ENCODE measurements at places on chromosomes 16 and 17.

DNA sequence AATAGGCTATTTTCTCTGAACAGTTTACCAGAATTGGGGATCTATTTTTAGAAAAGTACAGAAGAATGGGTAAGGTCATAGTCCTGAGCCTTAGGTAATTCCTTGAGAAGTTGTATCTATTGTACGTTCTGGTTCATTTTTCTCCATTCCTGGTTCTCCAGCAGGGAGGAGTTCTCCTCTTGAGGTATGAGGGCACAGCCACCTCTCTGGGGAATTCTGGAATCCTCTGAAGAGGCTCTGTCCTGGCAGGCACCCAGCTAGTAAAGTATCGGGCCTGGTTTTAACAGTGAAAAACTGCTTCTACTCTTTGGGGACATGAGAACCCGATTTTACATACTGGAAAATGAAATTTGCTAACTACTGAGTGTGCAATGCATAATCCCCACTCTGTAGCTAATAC is 19.6 kb upstream of the PMFBP1 start:
- DNase-seq: peak; percentile 17

DNA sequence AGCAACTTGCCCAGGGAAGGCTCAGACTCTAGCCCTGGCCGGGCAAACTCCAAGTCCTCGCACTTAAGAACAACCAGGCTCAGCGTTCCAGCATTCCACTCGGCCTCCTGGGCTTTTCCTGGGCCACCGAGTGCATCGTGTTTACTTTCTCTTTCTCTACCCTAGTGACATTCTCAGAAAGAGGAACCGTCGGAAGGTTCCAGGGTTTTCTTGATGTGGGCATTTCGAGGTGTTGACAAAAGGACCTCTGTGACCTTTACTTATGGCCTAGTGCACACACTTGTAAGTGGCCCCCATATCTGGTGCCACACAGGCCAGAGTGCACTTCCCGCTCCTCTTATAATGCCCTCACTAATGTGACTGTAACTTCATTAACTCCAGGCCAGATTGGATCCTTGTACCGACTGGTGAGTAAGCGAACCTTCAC is 3.1 kb upstream of the BANP start:
- no peak for DNase-seq

- DNase-seq: peak; percentile 58
Observed at GRCh38 chr17:61337290-61337689, 62.4 kb upstream of the TBX2 start.

GRCh38 chr16:56779906-56780305 is 50.0 kb downstream of the NUP93 start:
- DNase-seq: no peak

DNA sequence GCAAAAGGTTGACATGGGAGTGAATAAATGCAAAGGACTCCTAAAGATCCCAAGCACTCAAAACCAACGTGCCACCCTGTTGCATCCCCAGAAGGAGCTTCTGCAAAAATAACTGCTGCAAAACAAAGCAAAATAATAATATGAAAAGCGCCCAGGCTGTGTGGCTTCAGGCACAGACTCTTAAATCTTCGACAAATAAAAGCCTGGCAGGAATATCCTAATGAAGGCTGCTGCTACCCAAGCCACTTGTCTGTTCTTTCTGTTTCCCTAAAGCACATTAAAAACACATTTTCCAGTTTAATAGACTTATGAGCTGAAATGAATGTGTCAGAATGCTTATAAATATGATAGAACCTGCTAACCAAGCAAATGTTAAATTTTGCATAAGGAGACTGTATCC is 154.0 kb downstream of the SLC39A11 start:
- DNase-seq: no peak

GRCh38 chr17:39730095-39730921 is at the start of gene MIEN1:
Gene MIEN1, minus strand, starts transcription at chr17:39730532. Its CDS starts 37 bp downstream, at chr17:39730495.
- peak; percentile 67 for DNase-seq

DNA sequence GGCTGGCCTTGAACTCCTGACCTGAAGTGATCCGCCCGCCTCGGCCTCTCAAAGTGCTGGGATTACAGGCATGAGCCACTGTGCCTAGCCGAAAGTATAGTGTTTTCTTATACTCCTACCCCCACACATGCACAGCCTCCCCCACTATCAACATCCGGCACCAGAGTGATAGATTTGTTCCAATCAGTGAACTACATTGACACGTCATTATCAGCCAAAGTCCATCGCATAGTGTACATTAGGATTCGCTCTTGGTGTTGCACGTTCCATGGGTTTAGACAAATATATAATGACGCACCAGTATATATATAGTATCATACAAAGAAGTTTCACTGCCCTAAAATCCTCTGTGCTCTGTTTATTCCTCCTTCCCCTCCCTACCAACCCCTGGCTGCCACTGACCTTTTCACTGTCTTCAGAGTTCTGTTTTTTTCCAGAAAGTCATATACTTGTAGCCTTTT is 11.9 kb upstream of the TM4SF5 start:
- DNase-seq: no peak

DNA sequence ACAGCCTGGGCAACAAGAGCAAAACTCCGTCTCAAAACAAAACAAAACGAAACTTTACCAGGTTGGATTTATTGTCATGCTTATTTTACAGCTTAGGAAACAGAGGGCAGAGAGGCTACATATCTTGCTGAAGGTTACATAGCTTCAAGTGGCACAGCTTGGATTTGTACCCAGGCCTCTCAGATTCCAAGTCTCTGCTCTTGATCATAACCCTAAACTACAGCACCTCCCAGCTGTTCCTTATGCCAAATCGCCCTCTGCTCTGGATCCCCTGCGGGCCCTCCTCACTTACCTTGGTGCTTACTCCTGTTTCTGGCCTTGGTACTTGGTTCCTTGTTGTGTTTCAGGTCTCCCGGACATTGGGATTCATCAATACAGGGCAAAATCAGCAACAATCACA is 11.7 kb upstream of the CUEDC1 start:
- DNase-seq: no peak

GRCh38 chr16:55701442-55702319 is 45.9 kb downstream of the SLC6A2 start:
- peak; percentile 35 for DNase-seq

DNA sequence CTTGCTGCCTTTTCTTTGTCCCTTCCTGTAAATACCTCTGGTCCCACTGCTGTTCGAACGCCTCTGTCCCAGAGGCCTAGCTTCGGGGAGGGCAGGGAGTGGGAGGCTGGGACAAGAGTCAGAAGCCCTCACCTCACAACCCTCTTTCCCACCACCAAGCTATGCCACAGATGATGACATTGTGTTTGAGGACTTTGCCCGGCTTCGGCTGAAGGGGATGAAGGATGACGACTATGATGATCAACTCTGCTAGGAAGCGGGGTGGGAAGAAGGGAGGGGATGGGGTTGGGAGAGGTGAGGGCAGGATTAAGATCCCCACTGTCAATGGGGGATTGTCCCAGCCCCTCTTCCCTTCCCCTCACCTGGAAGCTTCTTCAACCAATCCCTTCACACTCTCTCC is 10.4 kb downstream of the ARRB2 start:
- no peak for DNase-seq

DNA sequence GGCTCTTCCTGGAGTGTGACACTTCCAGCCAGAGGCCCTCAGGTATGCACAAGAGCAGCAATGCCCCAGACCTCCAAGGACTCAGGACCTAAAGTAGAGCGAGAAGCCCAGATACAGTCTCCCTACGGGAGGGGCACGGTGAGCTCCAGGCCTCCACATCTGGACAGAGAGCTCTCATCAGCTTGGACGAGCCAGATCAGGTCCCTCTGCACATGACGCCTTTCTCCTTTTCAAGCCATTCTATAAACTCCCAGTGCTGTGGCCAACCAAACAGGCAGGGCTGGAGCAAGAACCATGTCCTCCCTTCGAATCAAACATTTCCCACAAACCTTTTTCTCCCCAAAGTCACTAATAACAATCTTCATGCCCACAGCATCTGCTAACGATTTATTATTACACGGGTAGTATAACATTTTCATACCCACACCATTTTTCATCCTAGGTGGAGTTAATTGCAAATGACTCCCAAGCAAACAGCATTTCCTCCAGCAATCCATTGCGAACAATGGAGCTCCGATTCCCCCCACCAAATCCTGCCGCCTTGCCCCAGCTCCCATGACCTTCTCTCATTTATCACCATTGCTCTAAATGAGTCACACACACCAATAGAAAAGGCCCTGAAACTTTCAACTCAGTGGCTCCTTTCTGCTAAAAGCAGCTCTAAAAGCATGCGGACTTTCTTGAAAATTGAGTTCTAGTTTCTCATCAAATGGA is 24.2 kb upstream of the NLRP1 start:
- DNase-seq: no peak

- no peak for DNase-seq
Observed at GRCh38 chr16:10938796-10939648, 3.2 kb downstream of the DEXI start.

- peak; percentile 40 for DNase-seq
Observed at GRCh38 chr17:71349908-71350600, 770.8 kb upstream of the SOX9 start.

- DNase-seq: peak; percentile 87
Observed at GRCh38 chr17:75633486-75634375, 497 bp downstream of the SMIM5 start.

DNA sequence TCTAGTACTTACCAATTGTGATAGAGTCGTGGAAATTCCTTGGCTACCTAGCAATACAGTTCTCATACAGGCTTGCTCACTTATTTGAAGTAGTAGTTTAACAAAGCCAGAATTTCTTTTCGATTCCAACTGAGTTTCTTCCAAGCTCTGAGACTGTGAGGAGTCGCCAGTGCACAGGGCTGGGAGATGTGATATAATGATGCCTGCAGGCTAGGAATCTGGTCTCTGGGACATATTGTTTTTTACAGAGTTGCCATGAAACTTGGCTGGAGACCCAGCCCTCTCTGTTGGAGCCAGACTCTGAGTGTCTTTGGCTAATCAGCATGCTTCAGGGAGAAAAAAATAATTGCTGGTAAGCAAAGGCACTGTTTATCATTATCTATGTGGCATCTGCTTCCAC is 698.8 kb upstream of the GOT2 start:
- no peak for DNase-seq

DNA sequence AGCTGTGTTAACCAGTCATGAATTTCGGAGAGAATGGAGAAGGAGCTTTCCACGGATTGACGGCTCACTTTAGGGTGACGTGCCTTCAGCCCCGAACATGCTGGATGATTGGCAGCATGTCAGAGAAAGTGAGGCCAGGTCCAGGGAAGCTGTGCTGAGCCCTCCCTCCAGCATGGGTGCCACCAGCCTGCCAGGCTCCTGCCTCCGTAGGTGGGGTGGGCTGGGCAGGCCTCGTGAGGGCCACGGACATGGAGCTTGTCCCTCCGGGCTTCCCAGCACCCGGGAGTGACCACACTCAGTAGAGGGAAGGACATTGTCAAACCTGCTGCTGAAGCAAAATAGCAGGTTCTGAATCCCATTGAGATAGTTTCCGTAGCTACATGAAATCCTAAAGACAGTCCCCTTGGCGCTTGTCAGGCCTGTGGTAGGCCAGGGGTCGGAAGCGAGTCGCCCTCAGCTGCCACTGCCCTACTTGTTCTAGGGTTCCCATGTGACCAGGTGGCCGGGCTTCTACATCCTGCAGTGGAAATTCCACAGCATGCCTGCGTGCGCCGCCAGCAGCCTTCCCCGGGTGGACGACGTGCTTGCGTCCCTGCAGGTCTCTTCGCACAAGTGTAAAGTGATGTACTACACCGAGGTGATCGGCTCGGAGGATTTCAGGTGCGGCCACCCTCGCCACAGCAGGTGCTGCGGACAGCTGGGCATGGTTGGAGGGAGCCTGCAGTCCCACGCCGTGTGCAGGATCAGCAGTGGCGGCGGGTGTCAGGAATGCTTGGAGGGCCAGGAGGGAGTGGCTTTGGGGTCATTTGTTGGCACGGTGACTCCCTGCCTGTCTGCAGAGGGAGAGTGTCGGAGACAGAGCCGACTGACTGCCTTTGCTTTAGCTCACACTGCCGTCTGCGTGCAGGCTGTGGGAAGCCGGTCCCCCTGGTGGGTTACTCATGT is 72.3 kb downstream of the SEC14L1 start:
- no peak for DNase-seq

DNA sequence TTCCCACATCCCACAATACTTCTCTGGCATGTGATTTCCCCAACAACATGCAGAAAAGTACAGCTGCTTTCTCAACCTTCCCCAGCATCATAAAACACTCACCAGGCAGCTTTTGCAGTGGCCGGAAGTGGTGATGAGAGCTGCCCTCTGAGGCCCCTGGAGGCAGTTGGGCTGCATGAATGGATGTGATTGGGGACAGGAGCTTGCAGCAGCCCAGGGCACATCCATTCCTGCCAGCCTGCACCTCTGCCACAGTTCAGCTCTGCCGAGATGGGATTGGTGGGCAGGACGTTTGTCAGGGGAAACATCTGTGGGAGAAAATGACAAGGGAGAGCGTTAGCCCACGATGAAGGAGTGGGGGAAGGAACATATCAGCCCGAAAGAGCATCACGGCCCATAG is 19.8 kb downstream of the NUBP1 start:
- no peak for DNase-seq

DNA sequence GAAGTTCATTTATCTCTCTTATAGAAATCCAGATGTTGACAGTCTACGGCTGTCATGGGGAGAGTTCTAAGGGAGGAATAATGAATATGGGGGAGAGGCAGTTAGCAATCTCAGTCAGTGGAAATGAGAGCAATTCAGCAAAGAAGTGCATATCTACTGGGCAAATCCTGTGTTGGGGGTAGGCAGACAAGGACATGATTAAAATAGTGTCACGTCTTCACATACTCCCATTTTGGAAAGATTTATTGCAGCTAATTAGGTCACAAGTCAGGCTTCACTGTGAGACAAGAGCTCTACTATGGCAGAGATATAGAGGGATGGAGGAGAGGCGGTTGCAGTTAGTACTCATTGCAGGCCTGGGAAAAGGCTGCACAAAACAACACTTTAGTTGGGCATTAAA is 29.8 kb downstream of the LRRC36 start:
- no peak for DNase-seq

DNA sequence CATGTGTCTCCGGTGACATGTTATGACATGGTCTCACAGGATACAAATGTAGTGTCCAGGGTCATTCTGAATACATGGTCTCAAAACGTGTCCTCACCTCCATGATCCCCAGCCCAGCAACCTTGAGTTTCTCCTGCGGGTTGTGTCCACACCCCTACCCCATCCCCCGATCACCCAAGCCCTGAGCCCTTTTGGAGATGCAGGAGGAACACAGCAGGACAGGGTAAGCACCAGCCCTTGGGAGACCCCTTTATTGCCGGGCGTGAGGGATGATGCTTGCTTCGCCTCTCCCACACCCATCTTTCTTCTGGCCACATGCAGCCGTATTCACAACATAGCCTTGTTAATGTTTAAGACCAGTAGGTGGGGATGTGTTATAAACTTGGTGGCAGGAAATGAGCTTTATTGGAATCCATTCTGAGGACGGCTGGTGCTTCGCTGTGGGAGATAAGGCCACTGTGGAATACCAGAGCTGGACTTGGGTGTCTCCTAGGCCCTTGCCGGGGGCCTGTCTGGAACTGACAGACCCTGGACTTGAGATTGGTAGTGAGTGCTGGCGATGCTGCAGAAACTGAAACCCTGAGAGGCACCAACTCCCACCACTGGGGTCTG is 5.5 kb downstream of the TMEM132E start:
- DNase-seq: peak; percentile 11
